ENCODE measurements at places on chromosomes 1 and 21. TPM values are rescaled to one million over a fixed set of nuclear protein-coding genes. Genes with fewer than 3 reads are reported as not detected.

KLF17 gene
- total RNA-seq: not detected

DNA sequence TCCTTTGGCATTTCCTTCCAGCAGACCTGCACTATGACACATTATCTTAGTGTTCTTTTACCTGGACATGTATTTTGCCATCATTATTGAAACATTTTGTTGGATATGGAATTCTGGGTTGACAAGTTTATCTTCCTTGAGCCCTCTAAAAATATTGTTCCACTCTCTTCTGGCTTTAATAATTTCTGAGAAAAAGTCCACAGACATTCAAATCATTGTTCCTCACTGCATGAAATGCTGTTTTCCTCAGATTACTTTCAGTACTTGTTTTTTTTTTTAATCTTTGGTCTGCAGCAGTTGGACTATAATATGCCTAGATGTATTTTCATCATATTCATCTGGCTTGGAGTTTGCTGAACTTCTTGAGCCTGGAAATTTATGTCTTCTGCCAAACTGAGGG lies 88.7 kb downstream of the HLCS start:
- no peak for DNase-seq

DNA sequence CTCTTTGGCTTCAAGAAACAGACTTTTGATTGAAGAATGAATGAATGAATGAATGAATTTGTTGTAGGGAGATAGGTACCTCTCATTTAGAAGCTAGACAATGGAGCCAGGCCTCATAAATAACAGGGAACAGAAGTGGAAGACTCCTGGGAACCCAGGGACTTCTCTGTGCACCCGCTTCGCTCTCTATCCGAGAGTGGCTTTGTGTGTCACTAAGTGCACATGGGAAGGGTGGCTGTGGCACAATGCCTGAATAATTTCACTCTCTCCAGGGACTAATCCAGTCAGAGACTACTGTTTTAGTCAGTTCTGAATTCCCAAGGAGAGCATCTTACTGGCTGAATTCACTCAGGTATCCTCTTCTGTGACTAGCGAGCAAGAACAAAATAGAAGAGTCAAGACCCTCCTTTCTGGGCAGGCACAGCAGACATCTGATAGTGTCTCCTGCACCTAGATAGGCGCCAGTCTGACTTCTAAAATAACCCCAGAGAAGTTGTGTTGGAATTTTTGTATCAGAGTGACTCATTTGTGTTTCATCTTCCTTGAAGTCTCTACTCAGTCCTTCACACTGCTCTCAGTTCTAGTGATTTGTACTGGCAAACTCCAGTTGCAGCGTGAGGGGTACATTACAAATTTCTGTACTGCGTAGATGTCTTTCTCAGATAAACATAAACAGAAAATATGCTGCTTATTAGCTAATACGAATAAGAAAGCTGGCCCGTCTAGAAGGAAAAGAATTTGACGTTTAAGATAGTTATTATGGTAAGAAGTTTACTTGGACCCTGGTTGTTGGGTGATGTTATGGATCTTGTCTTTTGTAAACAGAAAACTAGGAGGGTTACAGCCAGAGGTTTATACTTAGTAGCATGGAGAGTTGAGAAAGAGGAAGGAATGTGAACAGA lies 34.0 kb downstream of the BACH1 start:
- DNase-seq: no peak

DNA sequence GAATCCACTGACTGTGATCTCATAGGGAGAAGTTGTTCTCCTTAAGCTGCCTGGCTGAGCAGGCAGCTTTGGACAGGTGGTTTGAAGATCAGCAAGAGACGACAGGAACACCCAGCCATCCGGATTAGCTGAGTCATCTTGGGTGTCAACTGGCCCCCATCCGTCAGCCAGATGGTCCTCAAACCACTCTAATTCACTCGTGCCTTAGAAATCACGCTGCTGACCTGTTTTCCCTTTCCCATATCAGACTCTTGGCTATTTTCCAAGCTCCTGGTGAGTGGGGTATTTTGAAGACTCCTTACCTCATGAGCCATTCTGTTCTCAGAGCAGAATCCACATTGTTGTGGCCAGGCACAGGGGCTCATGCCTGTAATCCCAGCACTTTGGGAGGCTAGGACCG lies 149.1 kb upstream of the L1TD1 start:
- no peak for DNase-seq

- DNase-seq: no peak
Observed at GRCh38 chr1:159985473-159985872, 31.4 kb upstream of the SLAMF9 start.

- DNase-seq: peak; percentile 33
Observed at GRCh38 chr1:30525971-30526651, 197.3 kb downstream of the MATN1 start.

- no peak for DNase-seq
Observed at GRCh38 chr1:21592086-21592865, 76.9 kb downstream of the RAP1GAP start.

- DNase-seq: no peak
Observed at GRCh38 chr1:64074767-64075166, 128.7 kb upstream of the UBE2U start.

GRCh38 chr1:2921970-2922686 lies 99.1 kb upstream of the ACTRT2 start:
- peak; percentile 56 for DNase-seq

YTHDF2 gene
- total RNA-seq: 65.7 TPM

DNA sequence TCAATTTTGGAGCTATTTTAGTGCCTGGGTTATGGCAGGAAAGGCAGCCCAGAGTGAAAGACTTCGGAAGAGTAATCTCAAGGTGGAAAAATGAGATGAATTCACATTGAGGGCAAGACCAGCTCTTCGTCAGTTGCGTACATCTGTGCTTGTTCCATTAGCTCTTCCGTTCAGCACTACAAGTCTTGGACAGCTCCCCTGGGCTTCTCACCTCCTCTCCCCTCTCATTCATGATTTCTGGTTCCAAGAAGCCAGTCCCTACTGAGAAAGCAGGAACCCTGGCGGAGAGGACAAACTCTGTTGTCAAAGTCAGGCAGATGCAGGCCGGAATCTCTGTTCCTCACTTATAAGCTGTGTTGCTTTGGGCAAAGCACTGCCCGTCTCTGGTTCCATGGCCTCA lies 76.5 kb downstream of the ACTL8 start:
- no peak for DNase-seq
